ENCODE measurements at places on chromosomes 7 and 10.

- no peak for DNase-seq
These were observed 98.8 kb upstream of the MACROH2A2 start for GRCh38 chr10:69953851-69954250.

GRCh38 chr10:58435297-58435985 lies 50.2 kb downstream of the TFAM start:
- DNase-seq: no peak

- DNase-seq: no peak
These were observed 171.3 kb downstream of the MAGI2 start for GRCh38 chr7:79282070-79282694.

- DNase-seq: no peak
These were observed 171.8 kb downstream of the NXPH1 start for GRCh38 chr7:8605221-8605620.

DNA sequence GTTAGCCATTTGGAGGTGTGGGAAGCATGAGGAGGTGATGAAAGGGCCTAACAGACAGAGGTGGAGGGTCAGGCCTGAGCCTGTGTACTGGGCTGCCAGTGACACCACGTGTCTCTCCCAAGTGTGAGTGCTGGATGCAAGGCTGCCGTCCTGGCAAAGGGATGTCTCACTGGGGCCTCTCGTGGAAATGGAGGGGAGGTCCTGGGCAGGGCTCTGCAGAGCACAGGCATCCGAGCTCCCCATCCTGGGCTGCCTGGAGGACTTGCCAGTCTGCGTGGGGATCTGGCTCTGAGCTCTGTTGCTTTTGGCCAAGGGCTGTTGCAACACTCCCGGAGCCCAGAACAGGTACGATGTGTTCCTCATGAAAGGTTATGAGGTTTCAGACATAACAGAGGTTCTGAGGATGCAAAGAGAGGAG lies 77.3 kb downstream of the GRK5 start:
- no peak for DNase-seq

DNA sequence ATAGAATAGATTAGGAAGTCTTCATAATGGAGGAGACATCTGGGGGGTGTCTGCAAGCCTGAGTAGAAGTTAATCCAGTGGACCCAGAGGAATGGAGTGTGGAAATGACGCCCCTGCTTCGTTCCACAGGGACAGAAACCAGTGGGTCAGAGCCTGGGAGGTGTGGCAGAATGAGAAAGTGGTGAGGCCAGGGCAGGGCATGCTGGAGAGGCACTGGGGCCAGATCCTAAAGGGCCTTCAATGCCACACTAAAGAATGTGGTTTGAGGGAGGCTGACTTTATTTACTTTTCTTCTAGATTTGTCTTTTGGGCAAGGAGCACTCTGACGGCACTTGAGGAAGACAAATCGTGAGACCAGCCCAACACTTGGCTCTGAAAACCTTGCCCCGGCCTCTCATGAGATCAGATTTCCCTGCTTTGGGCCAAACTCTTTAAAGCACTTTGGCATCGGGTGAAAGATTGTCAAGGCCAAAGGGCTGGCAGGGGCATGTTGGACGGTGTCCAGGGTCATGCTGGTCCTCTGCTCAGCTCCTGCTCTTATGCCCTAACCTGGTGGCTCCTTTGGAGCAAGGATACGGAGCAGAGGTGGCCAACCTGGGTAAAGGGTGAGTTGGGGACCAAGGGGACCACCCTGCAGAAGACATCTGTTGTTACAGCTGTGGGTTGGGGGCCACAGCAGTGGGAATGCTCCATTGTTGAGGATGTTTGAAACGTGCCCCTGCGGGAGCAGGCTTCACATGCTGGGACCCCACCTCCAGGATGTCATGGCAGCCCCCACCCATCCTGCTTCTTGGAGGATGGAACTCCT lies 157.0 kb upstream of the ZMIZ1 start:
- DNase-seq: no peak

DNA sequence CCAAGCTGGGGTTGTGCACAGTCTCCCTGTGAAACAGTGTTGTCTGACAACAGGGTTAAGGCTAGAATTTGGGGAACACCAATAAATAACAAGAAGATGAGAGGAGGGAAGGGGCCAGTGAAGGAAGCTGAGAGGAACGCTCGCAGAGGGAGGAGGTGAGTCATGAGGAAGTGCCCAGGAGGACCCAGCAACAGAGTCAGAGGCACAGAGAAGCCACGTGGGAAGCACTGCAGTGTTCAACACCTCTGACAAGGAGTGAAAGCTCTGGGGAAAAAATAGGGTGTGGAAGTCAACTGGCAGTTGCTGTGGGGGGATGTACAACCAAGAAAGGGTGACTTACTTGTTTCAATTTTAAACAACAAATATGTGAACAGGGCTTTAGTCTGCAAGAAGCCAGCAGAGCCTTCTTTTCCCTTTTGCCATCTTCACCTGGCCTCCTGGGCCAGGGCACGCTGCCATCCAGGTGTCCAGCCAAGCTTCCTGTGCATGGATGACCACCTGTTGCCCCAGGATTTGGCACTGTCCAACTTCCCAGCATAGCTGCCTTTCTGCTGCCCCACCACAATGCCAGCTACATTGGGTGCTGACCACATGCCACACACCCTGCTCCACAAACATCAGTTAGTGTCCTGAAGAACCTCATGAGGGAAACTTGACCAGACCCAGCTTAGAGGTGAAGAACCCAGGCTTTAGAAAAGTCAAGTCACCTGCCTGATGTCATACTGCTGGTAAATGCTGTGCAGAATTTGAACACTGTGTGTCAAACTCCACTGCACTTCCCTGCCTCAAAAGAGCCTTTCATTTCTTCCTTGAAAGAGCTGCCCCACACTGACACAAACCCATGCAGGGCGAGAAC lies 69.6 kb downstream of the ATXN7L1 start:
- DNase-seq: no peak

- DNase-seq: no peak
These were observed 99.0 kb upstream of the PDE1C start for GRCh38 chr7:32169228-32169627.

DNA sequence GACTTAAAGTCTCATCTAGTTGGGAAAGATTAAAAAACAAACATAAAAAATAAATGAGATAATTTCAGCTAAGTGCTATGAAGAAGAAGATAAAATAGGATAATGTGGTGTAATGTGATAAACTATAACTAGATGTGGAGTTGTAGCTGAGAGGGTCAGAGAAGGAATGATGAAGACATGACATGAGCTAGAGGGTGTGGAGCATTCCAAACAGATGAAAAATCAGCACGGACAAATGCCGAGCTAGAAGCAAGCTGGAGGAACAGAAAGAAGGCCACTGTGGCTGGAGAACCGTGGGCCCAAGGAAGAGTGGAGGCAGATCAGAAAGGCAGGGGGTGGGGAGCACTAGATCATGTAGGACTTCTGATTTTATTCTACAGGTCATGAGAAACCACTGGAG lies 70.6 kb downstream of the CDK6 start:
- DNase-seq: no peak

DNA sequence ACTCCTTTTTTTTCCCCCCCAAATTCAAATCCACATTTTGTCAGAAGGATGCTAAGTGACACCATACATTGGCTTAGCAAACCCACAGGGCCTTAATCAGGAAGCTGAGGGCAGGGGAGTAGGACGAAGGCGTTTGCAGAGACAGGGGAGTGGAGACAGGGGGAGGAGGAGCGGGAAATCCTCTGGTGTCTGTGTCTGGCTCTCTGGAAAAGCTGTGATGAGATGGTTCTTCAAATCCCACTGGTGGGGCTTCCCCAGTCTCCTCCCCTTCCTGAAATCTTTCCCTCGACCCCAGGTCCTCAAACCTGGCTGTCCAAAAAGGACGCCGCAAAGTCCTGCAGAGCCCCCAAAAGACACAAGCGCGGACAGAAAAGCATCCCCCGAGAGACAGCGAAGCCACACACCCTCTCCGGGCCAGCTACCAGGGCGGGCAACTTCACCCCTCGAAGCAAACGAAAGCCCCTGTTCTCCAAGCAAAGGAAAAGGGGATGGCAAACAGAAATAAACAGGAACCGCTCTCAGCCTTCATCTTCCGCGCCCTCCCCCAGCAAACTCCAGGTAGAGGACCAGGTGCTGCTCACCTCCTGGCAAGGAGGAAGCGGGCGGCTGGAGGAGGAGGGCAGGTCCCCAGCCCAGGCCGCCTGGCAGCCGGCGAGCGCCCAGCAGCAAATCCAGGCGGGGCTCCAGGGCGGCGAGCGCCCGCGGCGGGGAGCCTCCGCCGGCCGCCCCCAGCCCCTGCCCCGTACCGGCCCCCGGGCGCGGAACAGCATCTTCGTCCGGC lies 520 bp downstream of the ELAPOR2 start:
- DNase-seq: peak; percentile 7

DNA sequence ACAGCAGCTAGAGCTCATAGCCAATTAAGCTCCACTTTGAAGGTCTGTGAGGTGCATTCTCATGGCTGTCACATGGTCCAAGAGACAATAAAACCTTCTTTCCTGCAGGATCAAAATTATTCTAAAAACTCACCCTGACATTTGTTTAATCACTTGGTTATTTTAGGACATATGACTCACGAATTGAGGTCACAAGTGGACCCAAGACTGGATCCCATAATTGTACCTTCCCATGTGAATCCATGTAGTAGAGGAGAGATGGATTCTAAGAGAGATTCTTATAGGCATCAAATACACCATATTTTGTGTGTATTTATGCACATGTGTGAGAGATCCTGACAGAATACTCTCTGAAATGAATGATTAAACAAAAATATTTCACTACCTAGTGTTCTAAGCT lies 18.1 kb downstream of the POLR1F start:
- DNase-seq: no peak

GRCh38 chr7:28296571-28297483 lies 115.5 kb upstream of the CREB5 start:
- DNase-seq: no peak

DNA sequence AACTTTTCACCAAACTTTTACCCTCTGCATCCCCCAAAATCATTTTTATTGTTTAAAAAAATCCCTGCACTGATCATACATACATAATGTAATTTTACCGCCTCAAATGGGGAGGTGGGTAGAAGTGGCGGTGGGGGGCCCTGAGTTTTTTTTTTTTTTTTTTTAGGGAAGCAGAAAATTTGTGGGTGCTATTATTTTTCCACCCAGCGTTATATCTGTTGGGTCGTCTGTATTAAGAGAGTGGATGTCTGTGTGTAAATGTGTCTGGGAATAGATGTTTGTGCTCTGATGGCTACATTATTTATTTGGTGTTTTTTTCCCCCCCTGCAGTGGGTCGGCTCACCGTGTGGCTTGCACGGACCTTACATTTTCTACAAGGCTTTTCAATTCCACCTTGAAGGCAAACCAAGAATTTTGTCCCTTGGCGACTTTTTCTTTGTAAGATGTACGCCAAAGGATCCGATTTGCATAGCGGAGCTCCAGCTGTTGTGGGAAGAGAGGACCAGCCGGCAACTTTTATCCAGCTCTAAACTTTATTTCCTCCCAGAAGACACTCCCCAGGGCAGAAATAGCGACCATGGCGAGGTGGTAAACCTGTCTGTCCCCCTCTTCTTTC lies 438 bp downstream of the ARID5B start:
- no peak for DNase-seq

DNA sequence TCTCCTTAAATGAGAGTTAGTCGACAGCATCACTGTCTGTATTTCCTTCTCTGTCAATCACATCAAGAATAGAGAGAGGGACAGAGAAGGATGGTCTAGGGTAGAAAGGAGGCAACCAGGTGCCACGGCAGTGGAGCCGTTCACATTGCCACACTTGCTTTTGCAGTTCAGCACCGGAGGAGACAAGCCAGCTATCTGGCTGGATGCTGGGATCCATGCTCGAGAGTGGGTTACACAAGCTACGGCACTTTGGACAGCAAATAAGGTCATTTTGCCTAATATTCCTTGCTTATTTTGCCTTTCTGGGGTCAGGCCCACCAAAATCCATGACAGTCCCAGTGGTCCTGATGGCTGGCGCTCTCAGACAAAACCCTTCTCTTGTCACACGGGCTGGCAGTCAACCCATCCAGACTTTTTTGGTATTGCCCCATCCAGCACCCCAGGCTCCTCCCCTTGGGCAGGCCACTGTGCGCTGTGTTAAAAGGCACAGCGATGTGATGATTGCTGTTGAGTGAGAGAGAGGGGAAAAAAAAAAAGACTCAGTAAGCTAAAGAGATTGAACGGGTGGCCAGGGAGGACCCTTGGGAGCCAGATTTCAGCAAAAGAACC lies 8.4 kb downstream of the CPA2 start:
- DNase-seq: no peak

- DNase-seq: no peak
These were observed 15.5 kb downstream of the MSRB2 start for GRCh38 chr10:23110722-23111516.

DNA sequence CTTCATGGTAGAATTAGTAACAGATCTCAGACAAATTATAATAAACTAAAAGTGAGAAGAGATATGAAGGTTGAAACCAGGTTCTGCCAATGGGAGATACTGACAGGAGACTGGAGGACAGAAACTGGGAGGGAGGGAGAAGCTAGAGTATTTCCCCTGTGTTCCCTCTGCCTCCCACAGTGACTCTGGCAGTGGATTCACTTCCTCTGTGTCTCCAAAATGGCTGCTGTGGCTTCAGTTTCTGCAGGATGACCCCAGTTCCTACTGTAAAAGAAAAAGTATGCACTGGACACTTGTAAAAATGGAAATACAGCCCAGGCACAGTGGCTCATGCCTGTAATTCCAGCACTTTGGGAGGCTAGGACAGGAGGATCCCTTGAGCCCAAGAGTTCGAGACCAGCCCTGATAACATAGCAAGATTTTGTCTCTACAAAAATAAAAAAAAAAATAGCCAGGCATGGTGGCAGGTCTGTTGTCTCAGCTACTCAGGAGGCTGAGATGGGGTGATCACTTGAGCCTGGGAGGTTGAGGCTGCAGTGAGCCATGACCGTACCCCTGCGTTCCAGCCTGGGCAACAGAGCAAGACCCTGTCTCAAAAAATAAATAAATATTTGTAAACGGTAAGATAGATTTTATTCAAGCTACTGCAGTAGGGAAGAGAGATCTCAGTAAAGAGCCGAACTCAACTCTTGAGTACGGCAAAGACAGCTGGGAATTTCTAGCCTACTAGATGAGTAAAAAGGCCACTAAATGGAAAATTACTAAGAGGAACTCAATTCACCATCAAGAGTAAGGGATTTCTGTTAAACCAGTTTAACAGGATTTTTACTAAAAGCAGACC lies 156.6 kb upstream of the TRIM24 start:
- DNase-seq: no peak

DNA sequence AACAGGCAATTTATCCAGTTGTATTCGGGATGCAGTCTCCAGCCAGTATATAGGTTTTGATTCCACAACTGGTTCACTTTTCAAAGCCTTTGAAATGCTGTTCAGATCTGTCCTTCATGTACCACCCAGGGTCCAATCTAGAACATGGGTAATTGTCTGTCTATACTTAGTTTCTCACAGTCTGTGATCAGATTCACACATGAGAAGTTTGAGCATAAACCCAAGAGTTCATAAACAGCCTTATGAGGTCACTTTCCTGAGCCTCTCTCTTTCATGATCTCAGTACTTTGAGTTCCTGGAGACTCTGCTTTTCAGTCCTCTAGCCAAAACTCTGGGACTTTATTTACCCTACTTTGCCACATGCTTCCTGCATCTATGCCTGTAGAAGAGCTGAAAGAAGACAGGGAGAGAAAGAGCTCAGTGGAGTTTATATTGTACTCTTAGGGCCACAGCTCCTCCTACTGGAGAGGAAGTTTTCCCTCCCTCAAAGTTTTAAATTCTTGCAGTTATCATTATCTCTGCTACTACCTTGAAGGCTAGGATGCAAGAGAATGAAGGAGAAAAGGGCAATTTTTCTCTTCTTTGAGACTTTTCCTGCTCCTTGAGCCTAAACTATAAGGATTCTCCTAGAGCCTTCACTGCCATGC lies 172.0 kb downstream of the ZEB1 start:
- DNase-seq: no peak

Measured in activated CD8-positive, alpha-beta memory T cell treated with anti-CD3 and anti-CD28 coated beads for 1 hour (primary cell).